Type B pancreatic cell (in vitro differentiated cells): ENCODE measurements at places on chromosomes 4 and X. TPM values are rescaled to one million over a fixed set of nuclear protein-coding genes. Genes with fewer than 3 reads are reported as not detected.

- peaks cover 7% of the 10 kb centered on the region for H3K36me3 ChIP-seq
- no peaks in the 10 kb centered on the region for H3K27me3 ChIP-seq
- H3K27ac ChIP-seq: no peak overlapping the region
- DNase-seq: no peak
- no peaks in the 10 kb centered on the region for H3K4me1 ChIP-seq
- H3K4me3 ChIP-seq: no peak overlapping the region
These were observed 42.0 kb downstream of the TEC start for GRCh38 chr4:48227662-48228061.

DNA sequence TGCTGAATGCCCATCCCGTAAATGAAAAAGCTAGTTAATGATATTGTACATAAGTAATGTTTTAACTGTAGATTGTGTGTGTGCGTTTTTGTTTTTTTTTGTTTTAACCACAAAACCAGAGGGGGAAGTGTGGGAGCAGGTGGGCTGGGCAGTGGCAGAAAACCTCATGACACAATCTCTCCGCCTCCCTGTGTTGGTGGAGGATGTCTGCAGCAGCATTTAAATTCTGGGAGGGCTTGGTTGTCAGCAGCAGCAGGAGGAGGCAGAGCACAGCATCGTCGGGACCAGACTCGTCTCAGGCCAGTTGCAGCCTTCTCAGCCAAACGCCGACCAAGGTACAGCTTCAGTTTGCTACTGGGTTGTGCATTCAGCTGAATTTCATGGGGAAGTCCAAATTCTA, at the start of gene SPP1:
SPP1 (plus strand) TSS at position 249 of the 400 bp plus-strand sequence. CDS start 1,182 bp downstream, outside the sequence.
- H3K27ac ChIP-seq: peak within 1 kb of the TSS; percentile 10
- peaks cover 9% of the 10 kb centered on the region for H3K27me3 ChIP-seq
- H3K36me3 ChIP-seq: no peaks in the 10 kb centered on the region
- DNase-seq: no peak

Gene SHOX
- not detected in 2 replicates for total RNA-seq

Gene PDE5A
- total RNA-seq: 23.9 and 77.4 TPM in 2 replicates
